GM12878 (cell line): ENCODE measurements at places on chromosomes 2 and 18.

DNA sequence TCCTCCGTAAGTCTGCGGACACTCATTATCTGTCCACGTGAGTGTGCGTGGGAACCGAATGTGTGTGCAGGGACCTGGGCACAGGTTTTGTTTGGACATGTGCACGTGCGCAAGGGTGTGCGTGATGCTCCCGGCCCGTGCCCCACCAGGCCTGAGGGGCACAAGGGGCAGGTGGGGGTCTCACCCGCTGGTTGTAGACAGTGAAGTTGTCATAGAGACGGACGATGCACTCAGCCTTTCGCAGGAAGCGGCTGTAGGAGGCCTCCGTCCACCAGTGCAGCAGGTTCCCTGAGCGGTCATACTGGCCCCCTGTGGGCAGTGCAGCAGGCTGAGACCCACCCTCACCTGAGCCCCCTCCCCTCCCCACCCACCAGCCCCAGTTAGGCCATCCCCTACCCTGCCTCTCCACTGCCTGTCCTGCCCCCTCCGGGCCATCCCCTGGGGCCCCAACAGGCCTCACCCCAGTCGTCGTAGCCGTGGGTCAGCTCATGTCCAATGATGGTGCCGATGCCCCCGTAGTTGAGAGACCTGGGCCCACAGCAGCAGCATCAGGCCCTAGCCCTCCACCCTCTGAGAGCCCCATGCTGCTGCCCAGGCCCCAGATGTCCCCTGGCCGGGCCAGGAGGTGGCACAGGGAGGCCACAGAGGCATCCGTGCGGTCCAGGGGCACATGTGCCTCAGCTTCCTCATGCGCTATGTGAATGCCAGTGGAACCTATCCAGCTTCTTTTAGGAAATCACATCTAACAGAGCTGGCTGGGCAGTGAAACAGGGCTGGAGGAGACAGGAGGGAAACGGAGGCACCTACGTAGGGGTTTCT, 6.1 kb downstream of the ECEL1 start:
- no peak overlapping the region for H3K4me3 ChIP-seq
- H3K4me1 ChIP-seq: no peaks in the 10 kb centered on the region
- no peaks in the 10 kb centered on the region for H3K36me3 ChIP-seq
- no peak overlapping the region for H3K27ac ChIP-seq
- no peak for DNase-seq

- no peak overlapping the region for H3K4me3 ChIP-seq
- H3K36me3 ChIP-seq: no peaks in the 10 kb centered on the region
- no peaks in the 10 kb centered on the region for H3K27me3 ChIP-seq
- DNase-seq: no peak
- H3K27ac ChIP-seq: no peak overlapping the region
These were observed 354.2 kb upstream of the ACVR2A start for GRCh38 chr2:147490401-147491261.

- H3K4me3 ChIP-seq: no peak overlapping the region
- H3K27ac ChIP-seq: no peak overlapping the region
- DNase-seq: no peak
- H3K4me1 ChIP-seq: no peaks in the 10 kb centered on the region
These were observed 148.3 kb downstream of the SATB2 start for GRCh38 chr2:199309411-199309810.

DNA sequence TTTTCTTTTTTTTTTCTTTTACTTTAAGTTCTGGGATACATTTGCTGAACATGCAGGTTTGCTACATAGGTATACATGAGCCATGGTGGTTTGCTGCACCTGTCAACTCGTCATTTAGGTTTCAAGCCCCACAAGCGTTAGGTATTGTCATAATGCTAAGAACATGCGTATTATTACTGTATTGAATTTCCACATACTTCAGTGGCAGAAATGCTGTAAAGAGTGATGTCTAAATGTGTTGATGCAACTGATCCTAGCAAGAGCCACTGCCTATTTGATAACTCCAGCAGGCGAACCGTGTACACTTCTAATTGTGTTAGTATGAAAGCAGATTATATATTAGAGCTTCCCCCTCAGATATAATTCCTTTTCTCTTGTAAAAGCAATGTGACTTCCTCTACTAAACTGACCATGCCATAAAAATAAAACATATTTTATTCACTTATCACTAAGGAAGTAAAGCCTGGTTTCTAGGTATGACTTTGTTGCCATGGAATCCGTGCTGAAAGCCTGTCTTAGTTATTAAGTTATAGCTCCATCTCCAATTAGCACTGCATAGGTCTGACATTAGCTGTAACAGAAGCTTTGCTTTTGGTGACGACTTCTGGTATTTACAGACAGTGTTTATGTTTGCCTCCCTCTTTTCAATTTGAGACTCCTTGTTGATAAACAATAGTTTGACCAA, 280.0 kb downstream of the GALR1 start:
- no peak overlapping the region for H3K27ac ChIP-seq
- no peak overlapping the region for H3K4me3 ChIP-seq
- H3K4me1 ChIP-seq: no peaks in the 10 kb centered on the region
- no peaks in the 10 kb centered on the region for H3K27me3 ChIP-seq
- no peaks in the 10 kb centered on the region for H3K36me3 ChIP-seq

GRCh38 chr2:214577769-214578168, 166.9 kb downstream of the VWC2L start:
- DNase-seq: no peak
- no peak overlapping the region for H3K4me3 ChIP-seq
- H3K27ac ChIP-seq: no peak overlapping the region
- no peaks in the 10 kb centered on the region for H3K4me1 ChIP-seq

GRCh38 chr2:98518101-98518500, 73.4 kb downstream of the INPP4A start:
- H3K27ac ChIP-seq: no peak overlapping the region; the same call in 1 of the 2 replicates
- peaks cover 20% of the 10 kb centered on the region for H3K4me1 ChIP-seq
- H3K27me3 ChIP-seq: no peaks in the 10 kb centered on the region
- no peak overlapping the region for H3K4me3 ChIP-seq
- peaks cover 18% of the 10 kb centered on the region for H3K36me3 ChIP-seq

- H3K4me1 ChIP-seq: no peaks in the 10 kb centered on the region
- H3K27me3 ChIP-seq: no peaks in the 10 kb centered on the region
- H3K36me3 ChIP-seq: no peaks in the 10 kb centered on the region
- no peak for DNase-seq
- H3K4me3 ChIP-seq: no peak overlapping the region
These were observed 77.0 kb downstream of the LANCL1 start for GRCh38 chr2:210399440-210400041.

- no peak overlapping the region for H3K4me3 ChIP-seq
- H3K36me3 ChIP-seq: no peaks in the 10 kb centered on the region
- H3K4me1 ChIP-seq: peaks cover 5% of the 10 kb centered on the region
- peak; percentile 53 for DNase-seq
- no peak overlapping the region for H3K27ac ChIP-seq
These were observed 41.4 kb downstream of the IL1R2 start for GRCh38 chr2:102033031-102033749.

DNA sequence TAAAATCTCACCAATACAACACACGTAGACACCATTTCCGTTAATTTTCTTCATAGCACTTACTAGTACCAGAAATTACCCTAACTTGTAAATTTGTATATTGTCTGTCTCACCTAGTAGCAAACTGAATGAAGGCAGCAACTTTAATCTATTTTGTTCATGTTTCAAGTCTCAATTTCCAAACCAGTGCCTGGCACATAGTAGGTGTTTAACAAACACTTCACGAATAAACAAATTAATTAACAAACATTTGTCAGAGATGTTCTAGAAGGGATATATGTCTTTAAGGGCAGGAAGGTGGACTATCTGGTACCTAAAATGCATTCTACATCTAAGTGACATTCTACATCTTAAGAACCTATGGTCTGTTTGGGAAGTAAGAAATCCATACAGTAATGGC, 963 bp downstream of the THADA start:
- no peak for DNase-seq
- H3K4me3 ChIP-seq: peak overlapping the region; percentile 80
- no peaks in the 10 kb centered on the region for H3K27me3 ChIP-seq
- H3K4me1 ChIP-seq: peaks cover 3% of the 10 kb centered on the region; the same call in 1 of the 2 replicates

- peak overlapping the region; percentile 94 for H3K27ac ChIP-seq
- DNase-seq: no peak
- peaks cover 21% of the 10 kb centered on the region for H3K4me1 ChIP-seq
- peak overlapping the region; percentile 33; the same call in 1 of the 2 replicates for H3K4me3 ChIP-seq
- H3K27me3 ChIP-seq: no peaks in the 10 kb centered on the region
These were observed 2.3 kb upstream of the PLEK start for GRCh38 chr2:68362749-68363148.

DNA sequence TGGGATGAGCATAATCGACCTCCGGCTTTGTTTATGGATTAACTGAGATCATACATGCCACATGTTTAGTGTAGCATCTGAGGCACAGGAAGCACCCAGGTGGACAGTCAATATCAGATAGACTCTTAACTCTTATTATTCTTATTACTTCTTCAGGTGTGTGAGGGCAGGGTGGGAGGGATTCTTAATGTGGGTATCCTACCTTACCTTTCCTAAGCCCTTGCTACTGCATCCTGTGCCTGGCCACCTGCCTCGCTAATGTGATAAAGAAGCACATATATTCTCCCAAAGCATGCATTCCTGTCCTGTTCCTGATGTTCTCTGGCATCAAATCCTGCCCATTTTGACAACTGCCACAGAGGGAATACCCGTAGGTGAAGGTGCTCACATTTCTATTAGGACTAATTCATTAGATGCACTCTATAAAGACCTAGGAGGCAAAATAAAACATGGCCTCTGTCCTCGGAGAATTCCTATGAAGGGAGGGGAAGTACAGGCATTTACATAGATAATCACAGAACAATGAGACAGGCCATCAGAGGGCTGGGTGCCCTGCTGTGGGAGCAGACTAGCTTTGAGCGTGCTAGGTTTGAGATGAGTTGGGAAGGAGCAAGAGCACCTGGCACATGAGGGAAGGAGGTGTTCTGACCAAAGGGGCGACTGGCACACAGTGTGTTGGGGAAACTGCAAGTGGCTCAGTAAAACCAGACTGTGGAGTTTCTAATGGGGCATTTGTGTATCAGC, 19.5 kb upstream of the CELF4 start:
- no peak overlapping the region for H3K27ac ChIP-seq
- no peaks in the 10 kb centered on the region for H3K27me3 ChIP-seq
- no peak for DNase-seq
- H3K36me3 ChIP-seq: no peaks in the 10 kb centered on the region

GRCh38 chr2:9274701-9275343, 68.2 kb downstream of the ASAP2 start:
- H3K4me3 ChIP-seq: no peak overlapping the region
- H3K27ac ChIP-seq: no peak overlapping the region
- no peaks in the 10 kb centered on the region for H3K27me3 ChIP-seq
- no peak for DNase-seq
- no peaks in the 10 kb centered on the region for H3K36me3 ChIP-seq

DNA sequence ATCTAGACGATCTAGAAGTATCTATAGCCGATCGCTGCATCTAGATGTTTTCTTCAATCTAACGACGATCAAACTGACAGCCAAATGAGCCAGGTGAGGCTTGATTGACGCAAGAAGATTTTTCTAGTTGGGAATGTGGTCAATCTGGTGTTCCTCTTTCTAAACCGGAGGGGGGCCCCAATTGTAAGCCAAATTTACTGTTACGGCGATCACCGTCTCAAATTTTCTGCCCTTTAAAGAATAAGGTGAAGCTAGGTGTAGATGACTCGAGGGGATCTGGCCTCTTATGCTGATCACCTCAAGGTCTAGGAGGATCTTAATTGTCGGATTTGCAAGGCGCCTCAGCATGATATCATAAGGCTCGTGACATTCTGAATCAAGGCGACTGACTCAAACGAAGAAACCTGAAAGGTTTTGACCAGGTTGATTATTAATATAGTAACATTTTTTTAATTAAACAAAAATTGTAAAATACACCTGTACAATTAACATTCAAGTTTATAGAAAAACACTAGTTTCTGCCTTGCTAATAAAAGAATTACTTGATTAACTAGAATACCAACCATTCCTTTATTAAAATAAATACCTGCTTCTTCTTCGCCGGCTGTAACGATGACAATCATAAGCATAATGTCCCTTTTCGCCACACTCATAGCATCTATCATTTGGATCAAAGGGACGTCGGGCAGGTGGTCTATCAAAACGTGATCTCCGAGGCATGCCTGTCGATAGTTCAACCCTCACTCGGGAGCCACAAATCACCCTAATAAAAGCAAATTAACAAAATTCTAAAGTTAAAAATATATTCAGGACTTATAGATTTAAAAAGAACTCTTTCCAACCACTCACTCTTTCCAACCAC, 2.0 kb downstream of the SRSF7 start:
- H3K4me3 ChIP-seq: peak overlapping the region; percentile 95
- H3K27me3 ChIP-seq: no peaks in the 10 kb centered on the region
- no peak for DNase-seq
- no peaks in the 10 kb centered on the region; the same call in 1 of the 2 replicates for H3K4me1 ChIP-seq
- H3K36me3 ChIP-seq: peaks cover 8% of the 10 kb centered on the region
- no peak overlapping the region; the same call in 1 of the 2 replicates for H3K27ac ChIP-seq

GRCh38 chr2:146632707-146633106, 1212.1 kb upstream of the ACVR2A start:
- no peak overlapping the region for H3K27ac ChIP-seq
- H3K4me1 ChIP-seq: no peaks in the 10 kb centered on the region
- H3K4me3 ChIP-seq: no peak overlapping the region
- H3K36me3 ChIP-seq: no peaks in the 10 kb centered on the region
- no peaks in the 10 kb centered on the region for H3K27me3 ChIP-seq

- H3K27ac ChIP-seq: no peak overlapping the region
- H3K4me3 ChIP-seq: no peak overlapping the region
- DNase-seq: no peak
- no peaks in the 10 kb centered on the region for H3K27me3 ChIP-seq
- no peaks in the 10 kb centered on the region for H3K36me3 ChIP-seq
These were observed 254.9 kb upstream of the ZEB2 start for GRCh38 chr2:144774809-144775208.

GRCh38 chr2:209943776-209944175, 58.7 kb upstream of the RPE start:
- DNase-seq: no peak
- no peaks in the 10 kb centered on the region for H3K4me1 ChIP-seq
- H3K27ac ChIP-seq: no peak overlapping the region
